Dorsolateral prefrontal cortex (tissue), 122 donors: ENCODE measurements at places on chromosomes 7 and 10. TPM values are rescaled to one million over a fixed set of nuclear protein-coding genes. Genes with fewer than 3 reads are reported as not detected.
A peak's percentile ranks its signal among the peaks of the same experiment; 100 is the strongest.

GRCh38 chr7:57482-58255 is 134.7 kb upstream of the FAM20C start:
- DNase-seq: no peak

DNA sequence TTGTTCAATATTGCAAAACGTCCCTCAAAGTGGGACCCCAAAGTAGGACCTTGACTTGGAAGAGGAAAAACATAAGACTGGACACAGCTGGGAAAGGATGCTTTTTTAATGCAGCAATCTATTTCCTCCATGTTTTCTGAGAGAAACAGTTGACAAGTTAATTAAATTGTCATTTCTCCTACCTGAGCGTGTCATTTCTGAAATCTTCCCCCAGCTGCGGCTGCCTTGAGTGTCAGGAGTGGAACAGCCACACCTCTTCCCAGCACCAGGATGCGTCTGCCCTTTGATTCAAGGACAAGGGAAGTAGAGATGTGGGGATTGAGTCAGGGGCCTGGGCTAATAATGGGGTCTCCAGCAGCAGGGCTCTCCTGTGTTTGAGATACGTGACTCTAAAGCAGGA is 171.3 kb downstream of the HECW1 start:
- no peak for DNase-seq

GRCh38 chr7:137421366-137421765 is 77.8 kb upstream of the PTN start:
- no peak for DNase-seq

GRCh38 chr7:40527723-40528122 is 392.9 kb downstream of the SUGCT start:
- no peak for DNase-seq

GRCh38 chr10:46514899-46515298 is 41.6 kb downstream of the GPRIN2 start:
- peak; percentile 4 for DNase-seq

GRCh38 chr10:11793762-11794479 is 29.2 kb upstream of the PROSER2 start:
- DNase-seq: no peak

DNA sequence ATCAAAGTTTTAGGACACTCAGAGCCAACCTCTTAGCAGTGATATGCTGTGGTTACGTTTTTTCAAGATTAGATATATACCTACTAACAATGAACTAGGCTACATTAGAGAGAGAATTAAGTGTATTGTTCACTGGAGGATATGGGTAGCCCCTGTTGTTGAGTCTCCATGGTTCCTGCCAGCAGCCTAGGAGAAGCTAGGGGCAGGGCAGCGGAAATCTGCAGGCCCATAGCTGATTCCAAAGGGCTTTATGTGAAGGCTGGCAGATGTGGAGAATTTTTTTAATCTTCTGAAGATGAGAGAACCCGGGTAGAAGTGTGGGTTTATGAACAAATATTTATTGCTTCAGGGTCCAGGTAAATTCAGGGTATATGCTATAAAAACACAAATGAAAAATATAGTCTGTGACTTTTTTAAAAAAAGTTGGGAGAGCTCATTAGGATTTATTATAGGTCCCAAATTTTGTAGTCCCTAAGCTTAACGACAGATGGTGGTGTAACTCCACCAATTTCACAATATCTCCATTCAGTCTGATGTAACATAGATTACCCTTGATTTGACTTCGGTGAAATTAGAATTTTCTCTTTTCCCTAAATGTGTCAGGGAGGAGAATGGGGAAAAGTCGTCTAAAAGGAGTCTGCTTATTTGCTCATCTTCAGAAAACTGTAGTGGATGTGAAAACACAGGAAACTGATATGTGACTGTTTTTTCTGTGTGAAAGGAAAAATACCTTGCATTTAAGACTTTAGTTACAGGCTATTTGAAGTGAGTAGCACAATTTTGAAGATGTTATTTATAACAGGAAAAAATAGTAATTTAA is 163.0 kb upstream of the PPP1R3A start:
- DNase-seq: no peak

GRCh38 chr7:69625238-69625637 is 27.0 kb downstream of the AUTS2 start:
- DNase-seq: no peak

DNA sequence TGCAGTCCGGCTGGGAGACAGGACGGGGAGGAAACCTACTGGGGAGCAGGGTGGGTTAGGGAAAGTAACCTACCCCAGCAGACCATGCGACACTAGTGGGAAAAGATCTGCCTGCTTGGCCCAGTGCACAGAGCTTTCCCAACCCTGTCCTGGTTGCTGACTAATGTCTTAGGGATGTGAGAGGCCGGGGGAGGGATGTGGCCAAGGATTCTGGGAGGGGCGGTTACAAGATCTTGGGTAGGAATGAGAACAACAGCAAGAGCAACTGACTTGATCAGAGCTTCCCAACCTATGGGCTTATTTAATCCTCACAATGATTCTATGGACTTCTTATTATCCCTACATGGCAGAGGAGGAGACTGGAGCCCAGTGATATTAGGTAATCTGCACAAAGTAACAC is 24.0 kb upstream of the EIF5AL1 start:
- DNase-seq: no peak

DNA sequence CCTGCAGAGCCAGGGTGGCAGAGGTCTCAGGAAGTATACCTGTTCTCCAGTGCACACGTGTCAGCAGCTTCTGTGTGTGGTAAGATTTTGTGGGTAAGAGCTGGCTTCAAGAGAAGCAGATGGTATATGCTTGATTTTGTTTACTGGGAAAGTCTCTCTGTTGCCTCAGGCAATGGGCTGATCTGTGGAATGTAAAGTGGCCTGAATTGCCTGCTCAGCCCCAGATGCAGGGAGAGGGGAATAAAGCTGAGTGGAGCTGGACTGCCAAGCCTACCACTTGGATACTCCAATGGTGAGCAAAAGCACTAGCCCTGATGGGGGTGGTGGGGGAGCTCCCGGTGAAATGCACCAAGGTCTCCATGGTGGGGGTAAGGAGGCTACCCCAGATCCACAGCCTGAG is 156.1 kb downstream of the WDR11 start:
- DNase-seq: no peak

DNA sequence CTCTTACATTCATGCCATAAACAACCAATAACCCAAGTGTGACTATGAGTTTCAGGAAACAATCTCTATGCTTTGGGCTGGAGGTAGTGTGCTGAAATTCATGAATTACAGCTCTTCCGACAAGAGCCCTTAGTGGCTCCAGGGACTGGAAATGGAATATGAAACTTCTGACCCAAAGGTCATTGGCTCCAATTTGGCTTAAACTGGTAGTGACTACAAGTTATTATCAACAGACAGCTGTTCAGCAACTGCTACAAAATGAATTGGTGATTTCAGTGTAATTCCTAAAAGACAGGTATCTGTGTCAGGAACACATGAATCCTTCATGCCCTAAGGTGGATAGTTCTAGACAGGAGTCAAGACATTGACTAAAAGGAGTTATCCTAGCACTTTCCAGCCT is 745.4 kb downstream of the PHTF2 start:
- DNase-seq: no peak

- DNase-seq: no peak
These were observed 102.8 kb downstream of the GALNT11 start for GRCh38 chr7:152128252-152128651.

GRCh38 chr7:74344786-74345185 is 55.6 kb downstream of the CLIP2 start:
- DNase-seq: no peak

- no peak for DNase-seq
These were observed 24.0 kb upstream of the ABCB4 start for GRCh38 chr7:87499494-87499893.

DNA sequence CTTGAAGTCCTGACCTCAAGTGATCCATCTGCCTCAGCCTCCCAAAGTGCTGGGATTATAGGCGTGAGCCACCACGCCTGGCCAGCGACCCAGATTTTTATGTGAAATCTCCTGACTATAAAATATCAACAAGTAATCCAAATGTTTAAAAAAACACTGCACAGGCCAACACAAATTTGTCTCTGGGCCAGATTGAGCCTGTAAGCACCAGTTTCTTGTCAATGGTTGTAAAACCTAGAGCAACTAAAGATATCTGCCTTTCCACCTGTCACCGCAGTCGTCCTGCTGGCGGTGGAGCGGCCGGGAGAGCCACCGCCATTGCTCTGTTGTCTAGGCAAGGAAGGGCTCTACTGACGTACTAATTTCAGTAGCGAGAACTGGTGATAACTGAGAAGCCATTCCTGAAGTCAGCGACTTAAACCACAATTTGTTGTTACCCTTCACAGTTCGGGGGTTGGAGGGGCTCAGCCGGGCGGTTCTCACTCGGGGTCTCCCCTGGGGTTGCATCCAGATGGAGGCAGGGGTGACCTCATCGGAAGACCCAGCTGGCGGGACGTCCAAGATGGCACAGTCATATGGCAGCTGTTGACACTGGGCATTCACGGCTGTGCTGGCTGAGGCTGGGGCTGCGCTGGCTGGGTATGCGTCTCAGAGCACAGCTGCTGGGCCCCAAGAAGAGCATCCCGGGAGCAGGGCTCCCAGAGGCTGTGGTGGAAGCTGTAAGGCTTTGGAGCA is 55.2 kb upstream of the PDGFA start:
- no peak for DNase-seq

GRCh38 chr10:77463967-77464745 is 173.5 kb downstream of the KCNMA1 start:
- no peak for DNase-seq

DNA sequence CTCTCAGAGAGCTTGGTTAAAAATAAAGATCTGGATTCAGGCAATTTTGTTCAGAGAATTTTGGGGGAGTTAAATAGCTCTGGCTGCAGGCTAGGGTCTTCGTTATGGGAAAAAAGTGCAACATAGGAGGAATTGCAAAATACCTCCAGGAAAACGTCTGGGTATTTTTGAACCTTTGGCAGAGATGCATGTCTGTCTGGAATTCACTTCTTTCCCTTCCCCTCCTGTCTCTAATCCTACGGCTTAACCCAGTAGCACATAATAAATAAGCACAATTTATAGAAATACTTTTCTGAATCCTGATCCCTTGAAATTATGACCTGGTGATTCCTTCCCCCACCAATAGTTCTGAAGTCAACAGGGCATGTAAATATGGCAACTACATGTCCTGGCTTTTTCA is 19.3 kb upstream of the NUP205 start:
- no peak for DNase-seq

GRCh38 chr10:48543182-48543844 is 61.6 kb downstream of the ARHGAP22 start:
- DNase-seq: no peak

GRCh38 chr7:71538210-71538609 is 406.3 kb downstream of the GALNT17 start:
- no peak for DNase-seq

GRCh38 chr10:114521255-114521654 is 117.0 kb upstream of the AFAP1L2 start:
- DNase-seq: no peak

GRCh38 chr7:67341153-67341768 is 344.6 kb downstream of the TYW1 start:
- no peak for DNase-seq

DNA sequence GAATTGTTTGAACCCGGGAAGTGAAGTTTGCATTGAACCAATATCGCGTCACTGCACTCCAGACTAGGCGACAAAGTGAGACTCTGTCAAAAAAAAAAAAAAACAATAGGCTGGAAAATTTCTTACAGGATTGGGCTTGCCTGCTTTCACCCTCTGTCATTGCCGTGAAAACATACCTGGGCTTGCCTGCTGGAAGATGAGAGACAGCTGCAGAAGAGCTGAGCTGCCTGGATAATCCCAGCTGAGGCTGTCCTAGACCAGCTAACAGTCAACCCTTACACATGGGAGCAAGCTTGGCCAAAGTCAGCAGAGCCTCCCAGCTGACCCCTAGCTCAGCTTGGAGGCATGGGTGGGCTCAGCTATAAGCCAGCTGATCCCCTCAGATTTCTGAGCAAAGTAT is 306.2 kb downstream of the CCSER2 start:
- DNase-seq: no peak

DNA sequence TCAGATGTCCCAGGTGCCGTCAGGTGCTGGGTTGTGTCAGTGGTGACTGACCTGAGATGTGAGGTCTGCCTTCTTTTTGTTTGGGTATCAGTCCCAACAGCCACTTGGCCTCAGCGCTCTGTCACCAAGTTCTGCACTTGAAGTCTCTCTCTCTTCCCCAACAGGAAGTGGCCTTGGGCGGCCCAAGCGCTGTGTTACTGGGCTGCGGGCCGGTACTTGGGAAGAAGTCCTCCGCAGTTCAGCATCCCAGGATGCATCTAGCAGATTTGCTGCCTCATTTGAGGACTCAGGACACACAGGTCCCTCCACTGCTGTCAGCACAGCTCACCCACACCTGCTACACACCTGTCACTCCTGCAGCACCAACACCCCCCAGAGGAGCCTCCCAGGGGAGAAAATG is 40.1 kb downstream of the LYZL2 start:
- no peak for DNase-seq

DNA sequence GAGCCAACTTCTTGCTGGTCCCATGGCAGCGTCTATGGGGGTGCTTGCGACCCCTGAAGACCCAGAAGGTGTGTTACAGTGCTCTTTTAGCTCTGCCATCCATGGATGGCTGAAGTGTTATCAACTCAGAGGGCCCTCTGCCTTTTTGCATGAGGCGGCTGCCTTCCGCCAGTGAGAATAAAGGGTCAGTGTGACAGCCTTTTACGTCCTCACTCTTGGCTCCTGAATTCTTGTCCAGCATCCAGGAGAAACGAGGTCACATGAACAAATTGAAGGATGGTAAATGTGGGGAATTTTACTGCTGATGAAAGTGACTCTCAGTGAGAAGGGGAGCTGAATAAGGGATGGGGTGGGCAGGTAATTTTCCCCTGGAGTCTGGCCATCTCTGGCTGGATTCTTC is 24.1 kb downstream of the SSMEM1 start:
- DNase-seq: no peak

GRCh38 chr7:93884541-93884940 is 6.0 kb downstream of the TFPI2 start:
- DNase-seq: no peak

Gene ITPRID1
- total RNA-seq: 0.19 TPM

Gene SEC61A2
- 57.1 TPM for total RNA-seq

Gene NEUROD6
- total RNA-seq: 18.3 TPM

Gene ASCC1
- total RNA-seq: 43.6 TPM

Gene ZCWPW1
- total RNA-seq: 5.5 TPM

Gene RAMP3
- 8.0 TPM for total RNA-seq

Gene TES
- 2.1 TPM for total RNA-seq

Gene PGAM2
- 37.1 TPM for total RNA-seq

Gene FAM25G
- total RNA-seq: not detected

Gene PRRT4
- 4.1 TPM for total RNA-seq

Gene SUFU
- total RNA-seq: 13.7 TPM

Gene HOXA7
- total RNA-seq: not detected

Gene CLCN1
- total RNA-seq: not detected

Gene SRGN
- 20.0 TPM for total RNA-seq

Gene CADPS2
- 75.3 TPM for total RNA-seq

Gene CLRN3
- 0.47 TPM for total RNA-seq

Gene CPEB3
- 59.7 TPM for total RNA-seq
